ENCODE measurements at places on chromosomes 5 and 9.

DNA sequence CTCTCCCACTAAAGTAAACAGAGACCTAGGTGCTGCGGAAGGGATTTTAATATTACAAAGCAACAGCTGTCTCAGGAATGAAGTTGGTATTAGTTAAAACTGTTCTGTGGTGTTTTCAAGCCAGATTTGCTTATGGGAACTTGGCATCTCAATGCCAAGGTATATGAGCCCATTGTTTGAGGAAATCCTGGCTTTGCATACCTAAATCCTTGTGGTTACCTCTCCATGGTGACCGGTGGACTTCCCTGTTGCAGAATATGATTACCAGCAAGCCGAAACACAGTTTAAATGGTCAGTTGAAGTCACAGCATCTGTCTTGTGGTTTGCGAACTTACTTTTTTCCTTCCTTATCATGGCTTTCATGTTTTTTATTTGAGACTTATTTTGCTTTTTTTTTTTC, 62.3 kb upstream of the TXNDC8 start:
- DNase-seq = no peak

- DNase-seq = no peak
Observed at GRCh38 chr9:31045810-31046209, 1338.6 kb upstream of the ACO1 start.

- no peak for DNase-seq
Observed at GRCh38 chr5:121121786-121122185, 657.7 kb downstream of the PRR16 start.

GRCh38 chr5:76386360-76386759, 16.7 kb upstream of the IQGAP2 start:
- DNase-seq = no peak

GRCh38 chr9:136854842-136855460, 2.8 kb downstream of the MAMDC4 start:
- DNase-seq = no peak

- no peak for DNase-seq
Observed at GRCh38 chr9:2857564-2858198, 13.8 kb upstream of the PUM3 start.

DNA sequence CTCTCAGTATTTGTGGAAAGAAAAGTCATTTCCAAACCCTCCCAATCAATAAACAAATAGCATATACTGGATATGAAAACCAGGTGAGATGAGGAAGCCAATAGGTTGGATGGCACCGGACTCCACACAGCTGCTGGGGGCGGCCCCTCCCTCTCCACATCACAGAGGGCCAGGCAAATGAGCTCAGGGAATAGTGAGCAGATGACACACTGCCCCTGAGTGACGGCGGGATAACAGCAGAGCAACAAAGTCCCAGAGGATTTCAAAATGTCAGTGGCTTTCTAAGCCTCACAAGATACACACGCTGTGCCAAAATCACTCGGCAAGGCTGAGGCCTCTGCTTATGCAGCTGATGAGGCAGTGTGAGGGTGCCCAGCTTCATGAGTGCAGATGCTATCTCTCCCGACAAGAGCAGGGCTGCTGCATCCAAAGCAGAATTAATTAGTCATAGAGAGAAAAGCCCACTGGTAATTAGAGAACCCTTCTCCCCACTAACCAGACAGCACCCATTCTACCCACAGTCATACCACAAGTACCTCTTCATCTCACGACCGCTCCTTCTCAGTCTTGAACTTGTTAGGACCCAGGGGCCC, 235.0 kb upstream of the NFIL3 start:
- DNase-seq = no peak

- DNase-seq = no peak
Observed at GRCh38 chr9:124730772-124731171, 40.3 kb downstream of the NR6A1 start.

DNA sequence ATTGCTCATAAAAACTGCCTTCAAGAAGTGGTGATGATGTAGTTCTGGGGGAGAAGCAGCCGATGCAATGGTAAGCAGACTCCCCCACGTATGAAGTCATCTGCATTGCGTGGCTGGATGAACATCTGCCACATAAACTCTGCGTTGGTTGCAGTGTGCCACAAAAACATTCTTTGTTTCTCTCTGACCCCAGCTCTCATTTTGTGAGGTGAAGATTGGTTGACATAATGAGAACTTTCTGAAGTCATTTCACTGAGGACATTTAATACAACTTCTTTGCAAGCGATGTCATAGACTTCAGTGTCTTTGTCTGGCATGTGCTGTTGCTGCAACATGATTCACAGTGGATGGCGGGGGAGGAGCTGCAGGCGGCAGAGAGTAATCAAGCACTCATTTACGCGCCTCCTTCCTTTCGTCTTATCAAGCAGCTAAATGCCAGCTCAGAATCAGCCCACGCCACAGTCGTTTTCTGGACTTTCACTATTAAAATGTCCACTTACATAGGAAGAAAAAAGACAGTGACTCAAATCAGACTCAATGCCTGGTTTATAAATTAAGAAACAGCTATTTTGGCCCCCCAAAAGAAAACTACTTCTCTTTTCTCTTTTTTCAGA, 91.5 kb upstream of the NFIL3 start:
- no peak for DNase-seq

GRCh38 chr9:134915046-134915985, 2.4 kb downstream of the FCN1 start:
- DNase-seq = no peak

DNA sequence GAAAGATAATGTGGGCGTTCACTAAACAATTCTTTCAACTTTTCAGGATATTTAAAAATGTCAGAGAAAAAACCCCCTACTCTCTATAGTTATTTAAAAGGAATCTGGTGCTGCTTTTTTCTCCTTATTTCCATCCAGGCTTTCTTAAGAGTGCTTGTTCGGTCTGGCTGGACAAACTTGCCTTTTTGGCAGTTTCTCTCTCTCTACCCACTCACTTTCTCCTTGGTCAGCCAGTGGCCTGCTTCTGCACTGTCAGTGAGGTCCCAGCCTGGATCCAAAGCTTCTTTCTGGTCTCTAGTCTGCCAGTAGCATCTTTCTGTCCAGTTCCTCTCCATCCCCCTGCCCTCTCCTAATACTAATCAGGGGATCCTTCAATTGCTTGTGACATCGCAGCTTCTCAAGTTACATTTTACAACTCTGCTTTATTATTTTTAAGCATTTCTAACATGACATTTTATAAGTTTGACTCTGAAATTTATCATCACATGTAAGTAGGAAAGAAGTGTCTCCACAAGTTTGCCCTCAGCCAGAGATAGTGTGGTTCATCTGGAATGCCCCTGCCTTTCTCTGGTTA, 50.4 kb downstream of the PIK3R1 start:
- no peak for DNase-seq
